ENCODE measurements at places on chromosomes 16 and 17.

GRCh38 chr17:52660692-52661091, 502.2 kb upstream of the CA10 start:
- DNase-seq = no peak

DNA sequence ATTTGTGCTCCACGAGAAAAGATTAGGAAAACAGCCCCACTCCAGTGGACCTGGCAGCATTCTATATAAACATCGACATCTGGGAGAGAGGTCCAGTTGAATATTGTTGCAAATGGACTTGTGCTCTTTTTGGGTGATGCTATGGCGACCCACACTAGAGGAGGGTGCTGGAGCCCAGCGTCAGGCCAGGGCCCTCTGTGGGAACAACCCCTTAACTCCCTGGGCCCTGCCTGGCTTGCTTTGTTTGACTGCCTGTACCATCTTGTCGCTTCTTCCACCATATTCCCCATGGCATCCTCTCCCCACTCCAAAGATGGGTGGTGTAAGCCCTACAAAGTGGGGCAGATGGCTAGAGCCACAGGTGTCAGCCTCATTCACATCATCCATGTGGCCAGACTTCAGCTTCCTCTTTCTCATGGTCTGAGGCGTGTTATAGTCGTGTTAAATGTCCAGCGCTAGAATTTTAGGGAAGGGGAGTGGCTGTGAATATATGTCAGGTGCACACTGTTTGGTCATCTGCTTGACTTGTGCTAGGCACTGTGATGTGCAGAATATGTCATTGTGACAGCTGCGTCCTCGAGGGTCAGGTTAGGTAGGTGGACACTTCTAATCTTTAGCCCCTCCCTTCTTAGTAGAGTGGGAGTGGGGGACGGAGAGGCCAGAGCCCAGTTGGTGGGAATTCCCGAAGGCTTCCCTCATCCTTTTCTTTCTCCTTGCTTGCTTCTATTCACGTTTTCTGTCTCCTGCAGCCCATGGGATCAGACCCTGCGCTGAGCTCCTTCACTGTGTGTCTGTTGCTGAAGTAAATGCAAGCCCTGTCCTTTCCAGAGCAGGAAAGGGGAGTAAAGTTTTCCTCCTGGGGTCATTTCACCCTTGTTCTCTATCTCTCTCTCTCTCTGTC, 49.8 kb downstream of the MPRIP start:
- no peak for DNase-seq

DNA sequence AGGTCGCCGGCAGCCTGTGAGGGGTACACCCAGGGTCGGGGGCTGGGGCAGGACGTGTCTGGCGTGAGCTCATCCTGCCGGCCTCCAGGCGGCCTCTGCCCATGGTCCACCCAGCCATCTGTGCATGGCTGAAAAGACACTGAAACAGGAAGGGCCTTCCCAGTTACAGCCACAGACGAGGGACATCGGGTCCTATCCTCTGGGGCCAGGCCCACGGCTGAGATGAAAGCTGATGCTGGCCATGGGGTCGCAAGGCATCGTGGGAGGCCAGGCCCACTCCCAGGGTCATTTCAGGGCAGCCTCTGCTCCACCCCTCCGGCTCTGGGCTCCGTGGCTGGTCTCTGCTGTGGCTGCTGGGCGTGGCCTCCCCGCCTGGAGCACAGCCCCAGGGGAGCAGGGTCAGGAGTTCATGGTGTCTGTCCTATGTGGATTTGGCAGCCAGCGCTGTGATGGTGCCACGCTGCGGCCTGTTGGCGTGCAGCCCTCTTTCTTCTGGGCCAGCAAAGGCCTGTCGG, 16.6 kb upstream of the ATP6V0C start:
- DNase-seq = peak; percentile 30

- no peak for DNase-seq
Observed at GRCh38 chr17:81176666-81177065, 10.6 kb upstream of the AATK start.

- DNase-seq = no peak
Observed at GRCh38 chr16:57676553-57677085, 8.5 kb downstream of the ADGRG3 start.

- no peak for DNase-seq
Observed at GRCh38 chr17:77601054-77601979, 357.2 kb upstream of the TNRC6C start.

GRCh38 chr17:31156326-31156725, 61.5 kb downstream of the NF1 start:
- no peak for DNase-seq

DNA sequence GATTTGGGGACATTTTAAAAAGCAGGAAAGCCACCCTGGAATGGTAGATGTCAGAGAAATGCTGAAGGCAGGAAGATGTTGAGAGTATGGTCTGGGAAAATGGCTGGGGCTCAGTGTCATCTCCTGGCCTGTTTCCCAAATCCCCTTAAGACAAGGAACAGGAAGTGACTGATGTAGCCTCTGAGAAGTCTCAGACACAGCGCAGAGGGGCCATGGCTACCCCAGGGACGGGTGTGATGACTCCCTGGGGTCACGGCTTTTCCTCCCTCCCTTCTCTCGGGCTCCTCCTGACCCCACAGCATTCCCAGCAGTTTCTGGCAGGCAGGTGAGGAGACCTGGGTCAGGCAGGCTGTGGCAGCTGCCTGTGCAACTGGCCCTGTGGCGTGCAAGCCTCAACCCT, 45.4 kb downstream of the RAP1GAP2 start:
- no peak for DNase-seq

- no peak for DNase-seq
Observed at GRCh38 chr16:8814095-8814806, 16.6 kb downstream of the PMM2 start.

DNA sequence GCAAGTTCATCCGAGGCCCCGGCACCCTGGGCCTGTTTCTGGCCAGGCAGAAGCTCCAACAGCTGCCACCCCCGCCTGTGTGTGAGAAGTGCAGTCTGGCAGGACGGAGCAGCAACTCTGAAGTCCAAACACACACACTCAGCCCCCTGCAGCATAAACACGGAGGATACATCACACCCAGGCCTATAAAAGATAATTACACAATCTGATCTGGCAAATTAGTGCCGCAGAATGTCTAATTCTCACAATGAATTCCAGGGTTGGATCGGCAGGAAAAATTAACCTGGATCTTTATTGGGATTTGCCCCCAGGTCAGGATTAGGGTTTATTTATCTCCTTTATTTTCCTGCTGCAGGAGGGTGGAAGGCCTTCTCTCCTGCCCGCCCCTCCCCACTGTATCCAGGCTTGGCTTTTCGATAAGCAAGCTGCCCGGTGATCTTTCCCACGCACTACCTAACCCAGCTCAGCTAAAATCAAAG, 311.4 kb downstream of the SOX9 start:
- DNase-seq = no peak

GRCh38 chr16:89426736-89427530, 63.4 kb downstream of the ANKRD11 start:
- DNase-seq = no peak

- DNase-seq = no peak
Observed at GRCh38 chr16:25108054-25108453, 3.5 kb upstream of the LCMT1 start.

- no peak for DNase-seq
Observed at GRCh38 chr17:49738456-49739163, 25.3 kb downstream of the FAM117A start.

- no peak for DNase-seq
Observed at GRCh38 chr17:35313875-35314409, 59.5 kb downstream of the SLFN11 start.

GRCh38 chr16:51556694-51557340, 405.7 kb upstream of the SALL1 start:
- peak; percentile 50 for DNase-seq

- peak; percentile 54 for DNase-seq
Observed at GRCh38 chr17:4980644-4981216, 6.7 kb downstream of the CAMTA2 start.

DNA sequence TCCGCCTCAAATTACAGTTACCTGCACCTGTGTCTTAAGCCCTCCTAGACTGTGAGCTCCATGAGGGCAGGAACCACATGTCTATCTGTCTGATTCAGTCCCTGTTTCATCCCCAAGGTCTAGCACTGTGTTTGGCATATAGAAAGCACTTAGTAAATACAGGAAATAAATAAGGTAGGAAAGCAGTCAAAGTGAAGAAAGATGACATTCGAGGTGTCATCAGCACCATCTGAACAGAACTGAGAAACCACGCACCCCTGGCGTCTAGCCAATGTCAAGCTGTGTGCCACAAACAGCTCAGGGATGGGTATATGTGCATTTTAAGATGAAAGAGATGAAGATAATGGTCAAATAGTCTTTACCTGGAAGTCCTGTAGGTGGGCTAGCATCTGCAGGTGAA, 79.6 kb upstream of the ATP2A3 start:
- DNase-seq = no peak

- no peak for DNase-seq
Observed at GRCh38 chr16:84868829-84869472, 49.2 kb downstream of the CRISPLD2 start.

GRCh38 chr17:34998205-34998604, 17.9 kb downstream of the LIG3 start:
- DNase-seq = peak; percentile 69

GRCh38 chr17:19378416-19379360, at the start of gene MAPK7:
TSS of gene MAPK7 (plus strand) at chr17:19378498. CDS start at chr17:19378901, 403 bp downstream.
- no peak for DNase-seq

- DNase-seq = no peak
Observed at GRCh38 chr16:1984347-1985225, 593 bp downstream of the GFER start.

GRCh38 chr17:6507535-6507934, 48.8 kb downstream of the PITPNM3 start:
- DNase-seq = peak; percentile 82

GRCh38 chr16:72978212-72978611, 69.7 kb downstream of the ZFHX3 start:
- no peak for DNase-seq

- peak; percentile 96 for DNase-seq
Observed at GRCh38 chr17:7887482-7888183, 956 bp upstream of the CHD3 start.

DNA sequence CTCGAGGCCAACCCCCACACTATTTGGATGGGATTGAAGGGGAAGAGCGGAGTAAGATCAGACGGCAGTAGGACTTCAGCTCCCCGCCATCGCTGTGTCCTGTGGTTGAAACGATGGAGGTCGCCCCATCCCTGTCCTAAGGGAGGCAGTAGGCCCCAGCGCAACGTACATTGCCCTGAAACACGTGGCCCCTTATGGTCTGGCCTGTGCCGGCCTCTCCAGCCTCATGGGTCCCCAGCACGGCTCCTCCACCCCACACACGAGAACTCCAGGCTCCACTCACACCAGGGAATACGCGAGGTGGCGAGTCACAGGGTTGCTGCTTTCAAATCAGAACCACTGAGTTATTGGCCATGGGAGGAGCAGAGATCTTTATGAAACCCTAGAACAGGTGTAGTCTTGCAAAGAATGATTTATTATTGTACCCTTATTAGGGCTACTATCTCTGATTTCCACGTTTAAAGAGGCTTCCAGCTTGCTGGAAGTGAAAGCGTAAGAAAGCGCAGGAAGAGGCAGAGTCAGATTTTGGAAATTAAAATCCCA, 669 bp upstream of the DCTPP1 start:
- no peak for DNase-seq

- no peak for DNase-seq
Observed at GRCh38 chr17:1143573-1143972, 36.2 kb downstream of the ABR start.

- DNase-seq = peak; percentile 60
Observed at GRCh38 chr17:79925242-79925957, 86.2 kb upstream of the CBX4 start.

GRCh38 chr17:79702550-79703236, 28.1 kb upstream of the ENPP7 start:
- no peak for DNase-seq

Measured in NCI-H460 (cell line).